ENCODE measurements at places on chromosomes 1 and 21. TPM values are rescaled to one million over a fixed set of nuclear protein-coding genes. Genes with fewer than 3 reads are reported as not detected.

KCNN3 gene
- 0.80 TPM for polyA plus RNA-seq

RGSL1 gene
- not detected for polyA plus RNA-seq

RAB3GAP2 gene
- polyA plus RNA-seq = 8.2 TPM

ADPRS gene
- polyA plus RNA-seq = 42.3 TPM

TIE1 gene
- polyA plus RNA-seq = 28.6 TPM

HMGN1 gene
- 242 TPM for polyA plus RNA-seq

ITGB2 gene
- polyA plus RNA-seq = 10.9 TPM

TSPAN1 gene
- polyA plus RNA-seq = 4.7 TPM

PCAT6 gene
- 8.5 TPM for polyA plus RNA-seq

FCGR3A gene
- 103 TPM for polyA plus RNA-seq

OR10Z1 gene
- not detected for polyA plus RNA-seq

GNAT2 gene
- not detected for polyA plus RNA-seq

PMF1 gene
- polyA plus RNA-seq = 103 TPM

SLC30A10 gene
- 0.44 TPM for polyA plus RNA-seq

PDPN gene
- 7.9 TPM for polyA plus RNA-seq

TNFRSF4 gene
- 6.9 TPM for polyA plus RNA-seq

BCL2L15 gene
- 0.34 TPM for polyA plus RNA-seq

NDC1 gene
- 3.0 TPM for polyA plus RNA-seq

HTR6 gene
- not detected for polyA plus RNA-seq

COL6A1 gene
- 341 TPM for polyA plus RNA-seq

SH2D1B gene
- polyA plus RNA-seq = 0.08 TPM

MNDA gene
- 13.1 TPM for polyA plus RNA-seq

ZNHIT6 gene
- 7.9 TPM for polyA plus RNA-seq

LHX4 gene
- polyA plus RNA-seq = not detected

FAM151A gene
- 0.16 TPM for polyA plus RNA-seq

HSD11B1 gene
- polyA plus RNA-seq = 4.1 TPM

TMEM269 gene
- 0.03 TPM for polyA plus RNA-seq

OR2L8 gene
- not detected for polyA plus RNA-seq

SPRR2E gene
- polyA plus RNA-seq = 0.54 TPM

SEC16B gene
- 9.2 TPM for polyA plus RNA-seq
